ENCODE measurements at places on chromosomes 2 and 18.
A peak's percentile ranks its signal among the peaks of the same experiment; 100 is the strongest.

- no peak for DNase-seq
Measured at GRCh38 chr2:198901894-198902293, 555.8 kb downstream of the SATB2 start.

DNA sequence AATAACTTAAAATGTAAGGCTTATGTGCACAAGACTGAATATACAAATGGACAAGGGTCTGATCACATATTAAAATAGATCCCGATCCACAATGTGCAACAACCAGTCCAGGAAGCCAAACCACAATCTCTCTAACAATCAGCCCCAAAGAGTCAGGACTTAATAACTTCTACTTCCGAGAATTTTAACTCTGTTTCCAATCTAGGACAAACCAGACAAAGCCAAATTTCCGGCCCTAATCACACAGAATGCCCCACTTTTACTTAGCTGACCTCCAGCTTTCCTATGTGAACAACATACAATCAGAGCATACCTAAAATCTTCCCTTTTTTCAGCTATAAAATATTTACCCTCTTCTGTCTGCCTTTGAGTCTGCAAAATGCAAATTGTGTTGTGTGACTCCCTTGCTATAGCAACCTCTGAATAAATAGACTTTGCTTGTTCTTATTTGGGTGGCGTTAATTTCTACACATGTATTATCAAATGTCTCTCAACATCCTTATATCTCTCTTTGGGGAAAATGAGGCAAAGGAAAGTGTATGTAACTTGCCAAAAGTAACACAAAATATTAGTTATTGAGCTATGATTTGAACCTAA lies 381.9 kb upstream of the MC4R start:
- no peak for DNase-seq

GRCh38 chr18:2969695-2970094 lies 43.2 kb downstream of the LPIN2 start:
- no peak for DNase-seq

- no peak for DNase-seq
Measured at GRCh38 chr2:222521099-222521498, 96.8 kb downstream of the SGPP2 start.

DNA sequence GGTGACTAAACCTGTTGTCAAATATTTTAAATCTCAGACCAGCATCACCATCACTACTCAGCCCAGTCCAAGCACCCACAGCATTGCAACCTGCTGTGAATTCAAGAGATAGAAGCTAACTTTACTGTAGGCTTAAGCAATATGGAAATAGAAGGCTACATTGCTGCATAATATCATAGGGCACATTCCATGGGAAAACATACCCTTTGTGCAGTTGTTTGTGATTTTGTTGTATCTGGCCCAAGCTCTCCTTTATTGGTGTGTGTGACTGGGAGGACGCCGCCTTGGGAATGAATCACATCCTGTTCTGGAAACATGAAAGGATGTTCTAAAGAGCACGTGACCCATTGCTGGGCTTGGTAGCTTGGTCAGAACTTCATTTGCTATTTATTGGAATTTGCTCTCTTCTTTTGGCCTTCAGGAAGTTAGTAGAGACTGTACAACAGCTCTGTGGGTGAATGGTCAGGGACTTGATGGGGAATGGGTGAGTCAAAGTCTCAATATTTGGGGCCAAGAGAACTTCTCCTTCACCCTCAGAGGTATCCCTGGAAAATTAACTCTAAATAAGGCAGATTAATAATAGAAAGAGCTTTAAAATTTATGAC lies 106.8 kb upstream of the SERPINE2 start:
- no peak for DNase-seq

- DNase-seq = no peak
Measured at GRCh38 chr2:157875641-157876065, 477 bp downstream of the ACVR1 start.

DNA sequence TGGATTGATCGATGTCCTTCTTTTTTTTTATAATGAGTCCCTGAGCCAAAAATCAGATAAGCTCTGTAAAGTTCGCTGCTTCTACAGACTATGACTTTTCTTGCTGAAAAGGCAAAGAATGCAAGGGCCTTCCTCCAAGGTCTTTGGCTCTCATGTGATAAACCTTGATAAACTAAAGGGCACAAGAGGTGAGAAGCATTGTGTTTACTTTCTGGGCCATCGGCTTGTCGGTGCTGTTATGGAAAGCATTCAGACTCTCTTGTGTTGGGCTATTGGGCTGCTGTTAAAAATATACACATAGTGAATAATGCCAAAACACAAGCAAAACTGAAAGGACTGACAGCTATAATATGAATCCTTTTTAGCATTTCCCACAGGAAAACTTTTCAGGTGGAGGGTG lies 472.4 kb upstream of the SPHKAP start:
- no peak for DNase-seq

DNA sequence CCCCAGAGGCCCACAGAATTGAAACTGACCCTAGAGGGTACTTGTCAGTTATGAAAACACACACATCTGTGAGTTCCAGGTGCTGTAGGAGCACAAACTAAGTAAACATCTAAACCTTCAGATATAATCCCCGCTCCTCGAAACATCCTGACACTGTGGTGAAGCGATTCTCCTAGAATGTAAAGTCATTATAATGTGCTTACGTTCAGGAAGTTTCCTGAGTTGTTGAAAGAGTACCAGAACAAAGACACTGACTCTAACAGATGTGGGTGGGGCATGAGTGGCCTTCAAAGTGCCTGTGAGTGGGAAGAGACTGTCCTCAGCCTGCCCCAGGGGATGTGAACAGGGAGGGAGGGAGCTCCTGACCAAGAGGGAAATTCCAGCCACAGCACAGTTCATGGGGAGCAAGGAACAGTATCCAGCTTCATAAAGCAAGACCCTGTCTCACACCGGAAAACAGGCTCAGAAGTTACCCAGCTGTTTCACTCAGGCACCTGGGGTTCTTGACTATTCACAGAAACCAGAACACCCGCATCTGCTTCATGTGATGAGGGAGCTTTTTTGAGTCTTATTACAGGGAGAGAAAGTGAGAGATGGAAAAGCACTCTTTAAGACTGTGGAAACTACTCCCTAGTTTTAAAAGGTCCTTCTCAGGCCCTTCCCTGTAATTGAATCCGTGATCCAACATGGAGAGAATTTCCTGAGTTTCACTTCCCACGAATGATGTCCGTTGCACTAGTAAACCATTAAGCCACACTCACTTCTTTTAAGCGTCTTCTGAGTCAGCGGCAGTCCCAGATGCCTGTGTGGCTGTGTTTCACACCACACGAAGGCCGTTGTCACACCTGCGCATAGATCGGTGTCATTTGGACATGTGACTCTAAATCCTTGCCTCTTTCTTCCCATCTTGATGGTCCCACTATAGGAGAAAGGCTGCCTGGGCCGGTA lies 88.6 kb upstream of the EML6 start:
- DNase-seq = no peak

DNA sequence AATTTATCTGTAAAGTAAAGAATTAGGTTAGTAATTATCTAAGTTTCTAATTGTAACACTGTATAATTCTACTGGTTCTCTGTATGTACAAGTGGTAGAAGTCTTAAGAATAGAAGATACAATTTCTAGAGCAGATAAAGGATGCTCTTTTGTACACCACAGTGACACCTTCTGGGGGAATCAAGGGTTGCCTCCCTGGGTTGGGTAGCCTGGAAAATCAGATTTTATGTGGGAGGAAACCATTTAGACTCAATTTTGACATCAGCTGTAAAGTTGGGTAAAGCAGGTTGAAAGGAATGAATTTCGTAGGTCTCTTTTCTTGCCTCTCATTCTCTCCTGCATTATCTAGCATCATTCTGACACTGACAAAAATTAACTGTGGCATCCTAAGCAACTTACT lies 354.8 kb downstream of the DCC start:
- no peak for DNase-seq

- DNase-seq = no peak
Measured at GRCh38 chr2:29082804-29083495, 8.6 kb upstream of the PCARE start.

GRCh38 chr2:240624950-240625621 lies at the start of gene GPR35:
TSS of gene GPR35 (plus strand) at chr2:240625480. CDS start at chr2:240629953, 4,473 bp downstream.
- DNase-seq = peak; percentile 79

DNA sequence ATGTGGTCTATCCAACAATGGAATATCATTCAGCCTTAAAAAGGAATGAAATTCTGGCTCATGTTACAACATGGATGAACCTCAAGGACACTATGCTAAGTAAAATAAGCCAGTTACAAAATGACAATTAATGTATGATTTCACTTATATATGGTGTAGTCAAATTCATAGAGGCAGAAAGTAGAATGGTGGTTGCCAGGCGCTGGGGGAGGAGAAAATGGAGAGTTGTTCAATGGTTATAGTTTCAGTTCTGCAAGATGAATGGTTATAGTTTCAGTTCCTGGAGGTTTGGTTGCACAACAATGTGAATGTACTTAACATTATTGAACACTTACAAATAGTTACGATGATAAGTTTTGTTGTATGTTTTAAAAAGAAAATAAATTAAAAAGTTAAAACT lies 79.2 kb upstream of the IL1R2 start:
- no peak for DNase-seq

DNA sequence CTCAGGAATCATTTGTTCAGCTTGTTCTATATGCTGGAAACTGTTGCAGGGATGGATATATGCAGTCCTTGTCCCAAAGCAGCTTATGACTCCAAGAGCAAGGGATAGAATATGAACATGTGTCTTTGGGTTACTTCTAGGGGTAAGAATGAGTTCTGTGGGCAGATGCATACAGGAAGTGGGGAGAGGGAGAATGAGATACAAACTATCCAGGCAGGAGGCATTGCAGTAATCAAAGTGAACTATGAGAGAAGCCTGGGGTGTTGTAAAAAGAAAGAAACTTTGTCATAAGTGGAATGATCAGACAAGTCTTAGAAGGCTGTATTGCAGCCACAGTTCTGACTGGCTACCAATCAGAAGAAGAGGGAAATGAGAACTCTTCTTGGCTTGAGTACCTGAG lies 44.8 kb upstream of the RAB6D start:
- DNase-seq = no peak

GRCh38 chr2:239936838-239937581 lies 88.1 kb downstream of the NDUFA10 start:
- DNase-seq = no peak

DNA sequence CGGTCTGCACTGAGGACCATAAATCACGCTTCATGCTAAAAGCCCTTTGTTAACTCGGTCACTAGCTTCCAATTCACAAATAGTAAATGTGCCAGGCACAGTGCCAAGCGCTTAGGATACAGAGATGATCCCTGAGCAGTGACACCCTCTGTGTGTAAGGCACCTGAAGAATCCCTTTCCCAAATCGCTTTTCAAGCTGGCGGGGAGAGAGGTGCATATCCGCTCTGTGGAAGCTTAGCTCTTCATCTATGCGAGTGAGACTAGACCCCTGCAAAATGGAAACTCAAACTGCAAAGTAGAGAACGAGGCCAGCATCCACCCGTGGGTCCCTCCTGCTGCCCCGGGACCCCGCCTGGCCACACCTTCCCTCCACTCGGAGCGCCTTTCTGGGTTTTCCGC lies 2.4 kb downstream of the PIEZO2 start:
- DNase-seq = no peak

DNA sequence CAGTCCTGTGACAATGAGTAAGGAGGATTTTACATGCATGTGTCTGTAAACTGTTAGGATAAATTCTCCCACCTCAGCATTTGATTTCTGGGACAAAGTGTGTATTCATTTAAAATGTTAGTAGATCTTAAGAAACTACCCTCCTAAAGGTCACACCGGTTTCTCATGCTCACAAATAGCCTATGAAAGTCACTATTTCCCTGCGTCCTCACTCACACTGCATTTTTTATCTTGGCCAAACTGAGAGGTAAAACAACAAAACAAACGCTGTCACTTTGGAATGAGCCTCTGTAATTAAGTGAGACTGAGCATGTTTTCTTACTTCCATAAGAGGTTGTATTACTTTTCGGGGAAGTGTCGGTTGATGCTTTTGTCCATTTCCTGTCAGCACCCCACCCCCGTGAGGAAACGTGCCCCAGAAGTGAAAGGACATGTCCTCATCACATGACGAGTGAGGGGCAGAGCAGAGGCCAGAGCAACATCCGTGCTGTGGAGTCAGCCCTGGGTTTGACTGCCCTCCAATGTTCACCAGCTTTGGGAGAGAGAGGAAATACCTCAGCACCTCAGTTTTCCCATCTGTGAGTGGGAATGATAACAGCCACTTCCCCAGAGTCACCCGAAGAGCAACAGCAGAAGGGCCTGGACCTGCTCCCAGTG lies 3.1 kb downstream of the GYPC start:
- DNase-seq = peak; percentile 46

DNA sequence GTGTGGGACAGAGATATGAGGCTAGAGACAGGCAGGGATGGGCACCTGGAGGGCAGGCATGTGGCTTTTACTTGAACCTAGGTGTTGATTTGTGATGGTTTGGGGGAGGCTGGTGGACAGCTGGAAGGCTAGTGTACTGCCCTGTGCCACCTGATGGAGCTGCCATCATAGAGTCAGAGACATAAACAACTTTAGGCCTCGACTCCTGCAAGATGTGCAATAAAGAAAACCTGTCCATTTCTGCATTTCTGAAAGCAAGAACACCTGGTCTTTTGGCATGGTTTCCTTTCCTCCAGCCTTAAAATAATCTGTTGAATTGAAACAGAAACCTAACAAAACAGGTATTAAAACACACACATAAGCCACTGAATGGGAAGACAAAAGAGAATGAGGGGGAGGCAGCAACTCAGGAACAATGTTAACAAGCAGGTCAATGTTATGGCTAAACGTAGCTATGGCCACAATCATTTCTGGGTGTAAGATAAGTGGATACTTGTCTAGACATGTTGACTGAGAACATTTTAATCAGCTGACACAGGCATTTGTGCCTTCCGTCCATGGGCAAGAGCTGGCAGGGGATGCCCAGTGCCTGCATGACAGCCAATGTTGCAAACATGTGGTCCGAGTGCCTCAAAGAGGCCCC lies 87.8 kb downstream of the KCTD1 start:
- DNase-seq = no peak

GRCh38 chr2:150389447-150389846 lies 98.0 kb downstream of the RND3 start:
- DNase-seq = no peak

DNA sequence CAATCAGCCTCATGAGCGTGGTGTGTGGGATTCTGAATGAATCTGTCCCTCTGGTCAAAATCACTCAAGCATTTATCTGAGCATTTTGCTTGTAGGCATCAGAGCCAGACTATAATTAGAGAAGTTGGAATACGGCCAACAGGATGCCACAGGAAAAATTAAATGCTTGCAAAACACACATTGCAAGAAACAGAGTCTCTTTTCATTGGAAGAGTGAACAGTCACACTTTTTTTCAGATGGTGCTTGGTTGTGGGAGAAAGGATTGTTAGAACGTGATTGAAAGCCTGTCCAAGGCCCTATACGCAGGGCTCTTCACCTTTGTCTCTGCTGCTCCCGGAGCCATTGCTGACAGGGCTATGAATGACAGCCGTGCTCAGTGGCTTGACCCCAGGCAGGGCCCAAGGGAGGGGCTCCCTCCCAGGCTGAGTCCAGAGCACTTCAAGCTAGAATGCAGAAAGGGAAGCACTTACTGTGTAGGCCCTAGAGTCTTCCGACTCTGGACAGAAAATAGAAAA lies 59.8 kb downstream of the SNTG2 start:
- DNase-seq = no peak

DNA sequence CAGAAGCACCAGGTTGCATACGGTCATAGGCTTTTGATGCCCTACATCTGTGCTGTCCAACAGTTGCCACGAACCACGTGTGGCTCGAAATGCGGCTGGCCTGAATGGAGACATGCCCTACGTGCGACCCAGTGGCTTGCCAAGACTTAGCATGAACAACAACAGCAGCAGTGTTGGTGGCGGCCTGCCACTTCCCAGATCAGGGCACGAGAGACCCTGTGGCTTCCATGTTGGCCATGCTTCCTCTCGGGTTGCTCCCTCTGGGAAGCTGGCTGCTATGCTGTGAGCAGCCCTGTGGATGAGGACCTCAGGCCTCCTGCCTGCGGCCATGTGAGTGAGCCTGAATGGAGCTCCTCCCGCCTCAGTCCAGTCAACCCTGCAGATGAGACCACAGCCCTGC lies 212.3 kb downstream of the HDAC4 start:
- DNase-seq = no peak
